ENCODE measurements at places on chromosomes 6 and 20.

GRCh38 chr6:40376113-40376650 lies 211.0 kb downstream of the LRFN2 start:
- DNase-seq: no peak

DNA sequence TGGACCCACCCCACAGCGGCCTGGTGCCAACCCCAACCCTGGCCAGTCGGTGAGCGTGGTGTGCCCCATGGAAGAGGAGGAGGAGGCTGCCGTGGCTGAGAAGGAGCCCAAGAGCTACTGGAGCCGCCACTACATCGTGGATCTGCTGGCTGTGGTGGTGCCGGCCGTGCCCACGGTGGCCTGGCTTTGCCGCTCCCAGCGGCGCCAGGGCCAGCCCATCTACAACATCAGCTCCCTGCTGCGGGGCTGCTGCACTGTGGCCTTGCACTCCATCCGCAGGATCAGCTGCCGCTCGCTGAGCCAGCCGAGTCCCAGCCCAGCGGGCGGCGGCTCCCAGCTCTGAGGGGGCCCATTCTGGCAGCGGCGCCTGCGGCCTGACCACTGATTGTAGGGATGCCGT lies 23.2 kb downstream of the SDCBP2 start:
- no peak for DNase-seq

GRCh38 chr6:37207903-37208456 lies 38.0 kb downstream of the PIM1 start:
- DNase-seq: peak; percentile 89

- DNase-seq: no peak
Observed at GRCh38 chr6:43796903-43797890, 27.2 kb downstream of the VEGFA start.

GRCh38 chr6:3139090-3139903 lies 18.0 kb downstream of the TUBB2A start:
- DNase-seq: no peak

DNA sequence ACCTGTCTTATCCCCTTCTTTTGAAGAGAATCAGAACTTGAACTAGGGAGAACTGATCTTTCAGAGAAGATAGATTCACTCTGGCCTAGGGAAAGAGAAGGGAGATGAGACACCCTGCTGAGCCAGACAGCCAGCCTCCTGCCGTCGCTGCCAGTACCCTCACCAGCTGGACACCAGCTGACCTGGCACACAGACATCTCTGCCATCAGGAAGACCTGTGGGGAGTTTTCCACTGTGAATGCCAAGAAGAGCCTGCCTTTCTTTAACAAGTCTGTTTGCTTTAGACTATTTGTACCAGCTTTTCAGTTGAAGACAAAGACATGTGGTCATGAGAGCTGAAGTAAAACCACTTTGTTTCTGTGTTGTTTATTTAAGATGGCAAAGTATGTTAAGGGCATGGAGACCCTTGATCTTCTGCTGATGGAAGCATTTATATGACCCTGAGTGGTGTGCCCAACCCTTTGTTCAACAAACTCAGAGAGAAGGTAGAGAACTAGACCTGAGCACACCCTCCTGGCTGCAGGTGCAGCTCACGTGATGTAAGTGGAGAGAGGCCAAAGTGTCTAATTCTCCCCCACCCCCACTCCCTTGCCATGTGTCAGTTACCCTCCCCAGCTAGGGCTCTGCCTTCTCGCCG lies 82.3 kb upstream of the SLC24A3 start:
- no peak for DNase-seq

GRCh38 chr6:4907602-4908001 lies 96.2 kb downstream of the RPP40 start:
- DNase-seq: peak; percentile 70

GRCh38 chr6:2970753-2971419 lies 481 bp downstream of the SERPINB6 start:
- DNase-seq: peak; percentile 20

GRCh38 chr20:3109350-3110302 lies 25.1 kb upstream of the AVP start:
- no peak for DNase-seq

DNA sequence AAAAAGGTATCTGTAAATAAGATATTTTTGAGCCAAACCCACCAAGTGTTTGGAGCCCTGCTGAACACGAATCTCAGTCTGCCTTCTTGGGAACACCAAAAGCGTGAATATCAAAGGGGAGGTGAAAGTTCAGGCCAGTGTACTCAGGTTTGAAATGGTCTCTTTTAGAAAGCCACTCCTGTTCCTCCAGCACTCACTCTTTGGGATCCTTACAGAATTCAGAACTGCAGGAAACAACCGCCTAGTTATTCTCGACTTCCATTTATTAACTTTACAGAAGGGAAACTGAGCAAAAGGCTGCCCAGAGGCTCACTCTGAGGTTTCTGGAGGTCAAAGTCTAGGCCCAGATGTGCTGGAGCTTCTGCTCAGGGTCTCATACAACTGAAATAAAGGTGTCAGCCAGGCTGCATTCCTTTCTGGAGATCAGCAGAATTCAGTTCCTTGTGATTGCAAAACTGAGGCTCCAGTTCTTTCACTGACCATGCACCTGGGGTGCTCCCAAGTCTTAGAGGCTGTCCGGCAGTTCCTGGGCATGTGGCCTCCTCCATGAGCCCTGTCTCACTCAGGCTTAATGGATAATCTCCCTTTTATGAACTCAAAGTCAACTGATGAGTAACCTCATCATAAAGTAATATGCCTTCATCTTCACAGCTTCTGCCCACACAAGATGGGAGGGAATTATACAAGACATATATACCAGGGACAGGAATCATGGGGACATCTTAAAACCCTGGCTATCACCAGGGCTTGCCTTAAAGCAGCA lies 65.5 kb upstream of the TNFAIP3 start:
- DNase-seq: no peak

- no peak for DNase-seq
Observed at GRCh38 chr6:149936743-149937142, 5.1 kb upstream of the ULBP2 start.

- DNase-seq: no peak
Observed at GRCh38 chr20:42906120-42906519, 283.6 kb downstream of the PTPRT start.

DNA sequence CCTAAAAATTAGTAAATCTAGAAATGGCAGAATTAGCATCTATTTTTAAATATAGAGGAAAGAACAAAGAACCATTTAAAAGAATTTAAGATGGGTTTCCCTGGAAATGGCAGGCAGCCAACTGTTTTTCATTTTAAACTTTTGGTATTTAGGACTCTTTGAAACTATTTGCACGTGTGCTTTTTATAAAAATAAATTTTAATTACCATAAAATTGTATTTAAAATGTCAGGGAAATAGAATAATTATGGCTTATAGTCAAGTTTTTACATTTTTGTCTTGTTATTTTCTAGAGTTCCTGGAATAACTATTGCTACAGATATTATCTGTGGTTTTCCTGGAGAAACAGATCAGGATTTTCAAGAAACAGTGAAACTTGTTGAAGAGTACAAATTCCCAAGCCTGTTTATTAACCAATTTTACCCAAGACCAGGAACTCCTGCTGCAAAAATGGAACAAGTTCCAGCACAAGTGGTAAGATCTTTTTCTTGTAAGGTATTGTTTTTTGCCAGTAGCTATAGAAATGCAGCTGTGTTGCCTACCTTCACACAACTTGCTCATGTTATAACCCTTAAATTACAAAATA lies 528.7 kb upstream of the SOX4 start:
- no peak for DNase-seq

GRCh38 chr6:21587961-21588480 lies 5.5 kb upstream of the SOX4 start:
- peak; percentile 81 for DNase-seq

- DNase-seq: no peak
Observed at GRCh38 chr6:94372229-94372628, 952.9 kb upstream of the EPHA7 start.

DNA sequence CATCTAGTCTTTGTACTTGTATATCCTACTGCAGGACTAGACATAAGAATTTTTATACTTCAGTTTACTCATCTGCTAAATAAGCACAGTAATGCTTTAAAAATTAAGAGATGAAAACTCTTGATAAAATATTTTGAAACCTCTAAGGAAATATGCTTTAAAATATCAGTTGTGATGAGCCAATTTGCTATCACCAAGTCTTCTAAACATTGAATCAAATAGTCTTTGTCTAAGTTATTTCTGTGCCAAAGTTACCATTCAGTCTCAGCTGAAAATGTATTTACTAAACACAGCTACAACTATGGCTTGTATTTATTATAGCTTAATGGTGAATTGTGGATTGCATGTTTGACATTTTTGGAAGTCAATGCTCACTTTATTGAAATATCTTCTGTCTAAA lies 46.2 kb upstream of the RFPL4B start:
- no peak for DNase-seq

- no peak for DNase-seq
Observed at GRCh38 chr6:107082045-107082444, 33.3 kb downstream of the BEND3 start.

GRCh38 chr6:51463321-51463720 lies 624.1 kb downstream of the PKHD1 start:
- DNase-seq: no peak

GRCh38 chr6:170140129-170140528 lies 150.7 kb downstream of the DLL1 start:
- DNase-seq: no peak

GRCh38 chr6:28709478-28710349 lies 184.0 kb downstream of the GPX5 start:
- peak; percentile 40 for DNase-seq

DNA sequence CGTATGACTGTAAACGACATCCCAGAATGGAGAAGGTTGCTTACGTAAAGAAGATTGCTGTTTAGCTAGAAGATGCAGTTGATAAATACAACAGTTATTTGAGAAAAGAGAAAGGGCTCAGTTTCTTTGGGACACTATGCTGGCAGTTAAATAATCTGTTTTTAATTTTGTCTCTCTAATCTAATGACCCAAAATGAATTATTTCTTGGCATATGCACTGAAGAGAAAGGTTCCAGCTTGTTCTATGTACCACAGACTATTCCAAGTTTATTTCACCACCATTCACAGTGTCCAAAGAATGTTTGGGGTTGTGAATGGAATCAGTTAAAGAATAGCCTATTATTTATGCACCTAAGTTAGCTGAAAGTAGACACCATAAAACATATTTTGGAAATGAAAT lies 449.9 kb downstream of the RNF144B start:
- DNase-seq: no peak

DNA sequence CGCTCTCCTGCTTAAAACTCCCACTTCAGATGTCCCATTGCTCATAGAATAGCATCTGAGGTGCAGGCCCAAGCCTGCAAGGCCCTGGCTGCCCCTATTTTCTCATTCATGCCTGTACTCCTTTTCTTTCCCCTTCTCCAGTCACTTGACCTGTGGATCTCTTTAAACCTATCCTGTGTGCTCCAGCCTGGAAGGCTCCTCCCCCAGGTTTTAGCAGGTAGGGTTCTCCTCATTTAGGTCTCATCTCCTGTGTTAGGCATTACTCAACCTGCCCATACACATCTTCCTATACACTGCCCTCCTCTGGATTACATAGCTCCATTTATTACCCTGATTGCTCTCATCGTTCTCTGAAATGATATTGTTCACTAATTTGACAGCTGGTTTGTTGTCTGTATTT lies 185.3 kb downstream of the BACH2 start:
- no peak for DNase-seq

DNA sequence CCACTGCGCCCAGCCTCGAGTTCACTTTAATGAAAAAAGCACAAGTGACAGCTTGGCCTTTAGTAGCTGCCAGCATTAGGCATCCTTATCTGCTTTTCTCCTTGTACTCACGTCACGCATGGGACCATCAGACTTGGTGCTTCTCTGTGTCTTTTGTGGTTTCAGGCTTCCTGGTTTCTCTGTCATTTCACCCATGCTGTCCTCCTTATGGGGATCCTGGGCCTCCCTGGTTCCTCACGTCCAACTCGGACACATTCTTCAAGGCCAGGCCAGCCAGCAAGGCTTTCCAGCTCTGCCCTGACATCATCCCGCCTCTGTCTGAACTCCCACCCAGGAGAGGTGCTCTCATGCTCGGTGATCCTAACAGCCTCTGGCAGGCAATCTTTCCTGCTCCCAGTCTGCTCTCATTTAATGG lies 83.2 kb downstream of the TIAM2 start:
- no peak for DNase-seq

DNA sequence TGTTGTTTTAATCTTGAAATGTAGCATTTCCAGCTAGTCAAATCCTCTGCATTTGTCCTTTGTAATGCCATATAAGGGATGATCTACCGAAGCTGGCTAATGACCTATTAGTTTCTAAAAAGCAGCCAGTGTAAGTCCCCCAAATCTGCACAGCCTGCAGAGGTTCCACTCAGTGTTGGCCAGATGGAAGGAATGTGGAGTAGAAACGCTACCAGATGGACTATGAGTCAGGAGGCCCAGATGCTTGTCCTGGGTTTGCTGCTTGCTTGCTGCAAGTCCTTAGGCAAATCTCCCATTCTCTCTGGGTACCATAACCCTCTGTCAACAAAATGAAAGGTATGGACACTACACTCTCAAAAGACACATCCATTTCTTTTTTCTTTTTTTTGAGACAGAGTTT lies 149.8 kb downstream of the BTBD9 start:
- no peak for DNase-seq

DNA sequence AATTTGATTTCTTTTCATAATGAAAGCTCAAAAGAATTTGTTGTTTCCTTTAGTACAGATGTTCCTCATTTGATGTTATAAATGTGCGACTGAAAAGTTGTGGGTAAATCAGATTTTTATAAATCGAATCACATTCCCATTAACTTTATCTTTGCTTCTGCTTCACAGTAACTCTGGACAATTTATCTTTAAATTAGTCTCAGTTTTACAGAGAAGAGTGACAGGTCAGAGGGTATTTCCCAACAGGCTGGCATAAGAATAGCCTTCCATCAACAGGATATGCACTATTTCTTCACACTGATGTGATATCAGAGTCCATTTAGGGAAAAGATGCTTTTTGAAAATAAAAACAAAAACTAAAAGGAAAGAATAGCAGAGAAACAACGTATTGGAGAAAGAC lies 286.9 kb downstream of the FRK start:
- no peak for DNase-seq

DNA sequence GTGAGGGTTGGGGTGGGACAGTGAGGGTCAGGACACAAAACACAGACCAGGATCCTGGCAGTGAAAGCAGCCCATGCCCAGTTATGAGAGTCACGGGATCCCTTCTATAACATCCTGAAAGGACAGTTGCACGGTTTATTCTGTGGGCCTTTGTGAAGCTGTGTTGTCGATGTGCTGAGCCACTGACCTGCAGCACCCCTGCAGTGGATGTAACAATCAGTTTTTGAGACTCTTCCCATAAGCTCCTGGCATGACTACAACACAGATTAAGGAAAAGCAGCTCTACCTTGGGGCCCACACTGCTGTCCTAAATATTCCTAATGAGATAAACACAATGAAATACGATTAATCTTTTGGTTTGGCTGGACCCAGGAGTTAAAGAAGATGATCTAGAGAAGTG lies 3.7 kb downstream of the PYGB start:
- DNase-seq: no peak

DNA sequence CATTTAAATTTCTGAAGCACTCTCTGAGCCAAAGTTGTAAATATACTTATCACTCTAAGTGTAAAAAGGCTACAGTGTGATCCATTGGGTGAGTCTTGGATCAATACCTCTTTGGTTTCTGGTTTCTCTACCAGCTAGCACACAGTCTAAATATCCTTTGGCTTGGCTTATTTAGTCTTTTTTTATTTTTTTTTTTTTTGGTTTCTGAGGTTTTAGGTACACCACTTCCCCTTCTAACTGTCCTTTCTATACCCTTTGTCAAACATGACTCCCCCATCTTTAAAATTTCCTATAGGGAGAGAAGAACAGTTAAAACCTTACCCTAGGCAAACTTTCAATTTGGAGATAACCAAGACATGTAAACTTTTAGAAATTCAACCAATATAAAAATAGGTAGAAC lies 379.0 kb downstream of the PHF3 start:
- DNase-seq: no peak

GRCh38 chr6:109321752-109322151 lies 60.5 kb downstream of the CD164 start:
- DNase-seq: no peak

Measured in GM12865 (cell line).